ELR (cell line): ENCODE measurements at places on chromosomes 4 and X.

GRCh38 chr4:97627750-97628149 is 515.5 kb downstream of the STPG2 start:
- DNase-seq, result no peak

DNA sequence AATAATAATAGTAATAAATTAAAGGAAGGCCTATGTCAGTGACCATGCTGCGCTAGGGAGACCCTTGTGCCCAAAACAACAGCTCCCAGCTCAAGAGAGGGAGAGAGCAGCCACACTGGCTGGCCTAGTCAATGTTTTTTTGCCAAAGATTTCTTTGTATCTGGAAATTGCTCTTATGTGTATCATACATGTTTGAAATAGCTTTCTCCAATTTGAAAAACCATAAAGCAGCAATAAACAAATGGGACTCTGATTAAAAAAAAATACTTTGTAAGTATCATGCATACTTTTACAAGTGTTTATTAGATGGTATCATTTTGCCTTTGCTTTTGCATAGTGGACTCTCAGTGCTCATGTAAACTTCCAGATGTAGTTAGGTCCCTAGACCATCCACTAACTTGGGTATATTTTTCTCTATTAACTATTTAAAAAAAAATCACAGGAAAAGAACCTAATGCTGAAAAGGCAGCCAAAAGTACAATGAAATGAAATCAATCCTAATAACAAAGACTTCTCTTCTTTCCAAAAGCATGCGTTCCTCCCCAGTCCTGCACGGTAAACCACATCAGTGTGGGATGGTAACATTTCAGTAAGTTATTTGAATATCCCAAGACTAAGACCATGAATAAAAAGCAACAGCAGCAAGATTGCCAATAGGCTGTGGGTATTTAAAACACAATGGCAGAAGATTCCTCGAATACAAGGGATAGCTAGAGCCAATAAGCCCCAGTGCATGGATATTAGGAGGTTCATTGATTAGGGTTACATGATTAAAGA is 117.6 kb downstream of the PALLD start:
- DNase-seq, result no peak

DNA sequence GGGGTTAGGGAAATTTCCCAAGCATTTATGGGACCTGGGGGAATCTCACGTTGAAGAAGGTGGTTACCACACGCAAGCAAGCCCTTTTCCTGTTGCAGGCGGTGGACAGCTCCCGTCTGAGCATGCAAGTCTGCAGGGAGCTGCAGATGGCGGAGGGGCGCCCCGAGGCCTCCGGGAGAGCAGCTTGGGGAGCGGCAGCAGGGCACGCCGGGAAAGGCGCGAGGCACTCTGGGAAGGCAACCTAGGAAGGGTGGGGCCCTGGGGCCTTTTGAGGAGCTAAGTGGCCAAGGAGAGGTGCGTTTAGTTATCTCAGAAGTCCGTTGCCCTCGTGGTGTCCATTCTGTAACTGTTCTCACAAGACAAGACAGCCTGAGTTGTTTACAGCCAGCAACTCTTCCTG is 57.0 kb upstream of the SLC25A4 start:
- DNase-seq, result no peak

- DNase-seq, result peak; percentile 49
Observed at GRCh38 chr4:152943672-152944071, 7.5 kb downstream of the FHDC1 start.

GRCh38 chr4:139266583-139267257 is 13.3 kb downstream of the MGARP start:
- DNase-seq, result peak; percentile 78

DNA sequence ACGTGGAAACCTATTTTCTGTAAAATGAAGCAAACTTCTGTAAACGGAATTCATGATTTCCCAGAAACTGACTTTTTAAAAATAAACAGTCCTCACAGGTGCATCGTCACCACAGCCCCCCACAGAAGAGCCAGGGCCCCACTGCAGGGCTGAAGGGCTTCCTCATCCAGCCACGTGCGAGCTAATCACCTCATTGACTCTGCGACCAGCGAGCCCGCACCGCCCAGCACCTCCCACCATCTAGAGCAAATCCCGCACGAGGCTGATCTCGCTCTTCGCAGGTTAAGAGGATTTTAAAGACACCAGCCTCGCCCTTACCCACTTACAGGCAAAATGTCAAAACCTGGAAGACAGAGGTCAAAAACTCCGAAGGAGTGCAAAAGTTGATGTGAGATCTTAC is 14.8 kb downstream of the PPP2R3B start:
- no peak for DNase-seq

- peak; percentile 7 for DNase-seq
Observed at GRCh38 chr4:34644579-34645115, 1599.7 kb downstream of the ARAP2 start.

GRCh38 chr4:183356173-183356830 is 34.1 kb upstream of the CLDN24 start:
- no peak for DNase-seq

DNA sequence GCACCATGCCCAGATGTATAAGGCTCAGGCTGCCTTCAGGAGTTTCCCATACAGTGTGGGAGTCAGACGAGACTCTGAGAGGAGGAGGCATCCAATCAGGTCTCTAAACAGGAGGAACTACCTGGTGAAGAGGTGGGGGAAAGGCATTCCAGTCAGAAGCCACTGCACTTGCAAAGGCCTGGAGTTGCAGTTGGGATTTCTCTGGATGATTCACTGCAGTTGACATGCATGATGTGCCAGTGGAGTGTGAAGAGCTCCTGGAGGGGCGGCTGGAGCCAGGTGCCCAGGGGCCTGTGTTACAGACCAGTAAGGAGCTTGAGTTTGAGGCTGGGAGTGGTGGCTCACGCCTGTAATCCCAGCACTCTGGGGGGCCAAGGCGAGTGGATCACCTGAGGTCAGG is 339.1 kb downstream of the ARHGAP10 start:
- DNase-seq, result no peak

- no peak for DNase-seq
Observed at GRCh38 chr4:107647591-107647990, 72.4 kb downstream of the PAPSS1 start.

- DNase-seq, result no peak
Observed at GRCh38 chr4:1564535-1565375, 119.4 kb downstream of the FAM53A start.

- peak; percentile 28 for DNase-seq
Observed at GRCh38 chr4:178958725-178959440, 1516.6 kb upstream of the AGA start.

DNA sequence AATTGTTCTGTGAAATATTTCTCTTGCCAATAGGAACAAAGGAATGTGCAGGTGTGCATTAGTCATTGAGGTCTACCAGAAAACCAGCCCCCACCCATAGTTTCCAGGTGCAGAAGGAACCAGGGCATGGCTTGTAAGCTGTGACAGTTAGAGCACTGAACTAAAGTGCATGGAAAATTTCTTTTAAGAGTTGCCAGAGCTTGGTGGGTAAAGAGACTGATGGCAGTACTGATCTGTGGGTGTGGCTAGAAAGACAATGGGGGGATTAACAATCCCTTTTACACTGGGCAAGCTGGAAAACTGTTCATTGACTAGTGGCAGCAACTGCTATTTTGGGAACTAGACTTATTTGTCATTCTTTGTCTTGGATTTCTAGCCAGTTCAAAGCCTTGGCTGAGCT is 326.9 kb downstream of the PCDH19 start:
- DNase-seq, result no peak

- no peak for DNase-seq
Observed at GRCh38 chr4:149306537-149306936, 509.1 kb downstream of the IQCM start.

DNA sequence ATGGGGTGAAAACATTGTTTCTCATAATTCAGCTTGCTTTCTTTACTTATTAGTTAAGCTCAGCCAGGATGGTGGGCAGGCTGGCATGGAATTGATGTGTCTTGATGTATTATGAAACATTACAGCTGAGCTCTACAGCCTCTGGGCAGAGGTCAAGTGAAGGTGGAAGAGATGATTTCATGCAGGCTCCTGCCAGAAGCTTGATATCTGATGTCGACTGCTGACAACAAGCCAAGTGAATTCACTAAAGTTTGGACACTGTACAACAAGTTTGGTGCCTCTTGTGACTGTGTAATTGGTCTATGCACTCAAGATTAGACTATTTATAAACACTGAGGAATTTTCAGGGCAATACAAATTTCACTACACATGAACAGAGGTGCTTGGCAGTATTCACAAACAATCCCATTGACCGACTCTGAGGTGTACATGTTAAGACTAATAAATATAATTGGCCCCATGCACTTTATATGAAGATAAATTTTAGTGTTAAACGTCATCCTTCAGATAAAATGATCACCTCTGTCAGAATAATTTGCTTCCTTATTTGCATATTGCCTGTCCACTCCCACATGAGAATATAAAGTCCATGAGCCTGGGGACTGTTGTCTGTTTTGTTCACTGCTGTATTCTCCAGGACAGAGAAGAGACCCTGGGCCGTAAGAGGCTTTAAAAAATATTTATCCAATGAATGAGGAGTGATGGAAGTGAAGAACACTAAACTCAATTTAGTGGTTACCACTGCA is 612.2 kb downstream of the IQCM start:
- DNase-seq, result no peak

DNA sequence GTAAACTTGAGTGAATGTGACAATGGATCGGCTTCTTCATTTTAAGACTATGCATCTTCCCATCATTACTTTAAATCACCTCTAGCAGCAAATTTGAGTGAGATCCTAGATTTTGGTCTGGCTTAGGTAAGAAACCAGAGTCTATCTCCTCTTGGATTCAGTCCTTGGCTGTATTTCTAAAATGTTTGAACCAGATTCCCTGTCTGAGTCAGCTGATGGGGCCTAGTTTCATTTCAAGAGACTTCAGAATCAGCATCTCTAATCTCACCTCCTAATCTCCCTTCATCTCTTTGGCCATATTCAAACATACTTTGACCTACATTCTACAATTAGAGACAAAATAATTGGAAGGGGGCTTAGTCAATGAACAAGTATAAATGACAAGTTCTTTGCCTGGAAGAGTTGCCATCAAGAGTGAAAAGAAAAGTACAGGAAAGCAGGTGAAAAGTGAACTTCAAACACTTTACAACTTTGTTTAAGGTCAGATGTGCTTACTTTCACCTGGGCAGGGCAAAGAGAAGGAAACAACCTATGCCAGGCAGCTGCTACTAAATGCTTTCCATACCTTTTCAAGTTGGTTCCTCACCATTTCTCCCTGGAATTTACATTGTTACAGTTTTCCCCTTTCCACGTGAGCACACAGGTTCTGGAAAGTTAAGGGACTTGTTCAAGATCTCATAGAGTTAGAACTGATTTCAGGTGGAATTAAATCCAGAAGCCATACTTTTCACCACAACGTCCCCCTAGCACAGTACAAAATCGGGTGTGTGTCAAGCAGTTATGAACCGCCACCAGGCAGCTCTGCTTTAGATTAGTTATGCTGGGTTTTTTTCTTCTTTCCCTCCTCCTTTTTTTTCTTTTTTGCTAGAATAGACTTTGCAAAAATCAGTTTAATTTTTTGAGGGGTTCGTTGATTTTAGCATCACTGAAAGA is 30.7 kb upstream of the PITX2 start:
- no peak for DNase-seq

DNA sequence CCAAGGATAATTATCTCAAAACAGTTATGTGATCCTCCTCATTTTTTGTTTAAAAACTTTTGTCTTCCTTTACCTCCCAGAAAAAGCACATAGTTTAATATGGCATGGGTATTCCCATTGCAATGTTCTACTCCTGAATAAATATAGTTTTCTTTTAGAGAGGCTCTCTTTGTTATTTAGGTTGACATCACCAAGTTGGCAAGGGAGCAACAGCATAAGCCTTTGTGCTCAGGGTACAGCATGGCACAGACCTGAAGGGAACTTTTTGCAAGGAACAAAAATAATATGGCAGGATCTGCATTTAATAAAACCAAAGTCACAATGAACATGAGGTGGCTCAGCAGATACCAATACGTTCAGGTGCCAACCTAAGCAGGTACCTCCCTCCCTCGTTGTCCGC is 47.1 kb upstream of the NPY2R start:
- no peak for DNase-seq

DNA sequence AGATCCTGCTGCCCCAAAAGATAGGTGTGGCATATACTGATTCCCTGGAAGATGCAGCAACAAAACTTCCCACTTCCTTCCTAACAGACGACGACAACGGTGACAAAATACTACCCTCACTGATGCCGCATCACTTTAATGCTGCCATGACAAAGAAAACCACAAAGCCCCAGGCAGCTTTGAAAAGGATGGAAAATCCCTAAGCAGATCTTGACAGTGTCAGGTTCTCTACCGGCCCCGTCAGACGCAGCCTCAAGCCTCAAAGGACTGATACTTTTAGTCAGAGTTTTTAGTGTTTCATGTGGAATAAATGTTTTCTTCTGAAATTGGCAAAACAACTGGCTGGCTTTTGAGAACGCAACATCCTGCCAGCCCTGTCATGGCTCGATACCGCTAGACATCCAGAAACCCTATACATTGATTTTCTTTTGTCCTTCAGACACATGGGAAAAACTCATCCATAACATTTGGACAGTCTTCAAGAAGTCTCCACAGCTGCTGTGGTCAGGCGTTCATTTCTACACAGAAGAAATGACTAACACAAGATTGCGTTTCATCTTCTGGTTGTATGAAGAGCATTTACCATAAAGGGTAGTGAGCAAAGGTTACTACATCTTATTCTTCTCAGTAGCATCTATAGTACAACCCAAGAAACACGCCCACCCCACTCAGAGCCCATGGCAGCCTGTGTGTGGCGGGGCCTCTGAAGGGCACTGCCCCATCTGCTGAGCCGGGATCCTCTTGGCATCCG is 60.1 kb downstream of the GATB start:
- no peak for DNase-seq

DNA sequence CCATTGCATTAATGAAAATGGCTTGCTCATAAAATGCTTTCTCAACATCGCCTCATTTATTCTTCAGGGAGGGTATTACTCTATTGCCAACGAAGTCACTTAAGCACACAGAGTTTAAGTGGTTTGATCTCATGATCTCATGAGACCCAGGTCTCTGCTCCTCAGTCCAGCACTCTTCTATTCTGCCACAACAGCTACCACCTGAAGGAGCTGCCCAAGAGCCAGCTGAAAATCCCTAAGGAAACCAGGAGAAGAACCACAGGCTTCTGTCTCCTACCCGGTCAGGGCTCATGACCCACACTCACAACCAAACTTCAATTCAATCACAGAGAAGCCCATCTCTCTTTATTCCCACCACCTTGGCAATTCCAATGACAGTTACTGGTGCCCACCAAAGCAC is 85.5 kb upstream of the GPM6B start:
- DNase-seq, result no peak

- no peak for DNase-seq
Observed at GRCh38 chr4:67250131-67250896, 295.0 kb downstream of the CENPC start.

DNA sequence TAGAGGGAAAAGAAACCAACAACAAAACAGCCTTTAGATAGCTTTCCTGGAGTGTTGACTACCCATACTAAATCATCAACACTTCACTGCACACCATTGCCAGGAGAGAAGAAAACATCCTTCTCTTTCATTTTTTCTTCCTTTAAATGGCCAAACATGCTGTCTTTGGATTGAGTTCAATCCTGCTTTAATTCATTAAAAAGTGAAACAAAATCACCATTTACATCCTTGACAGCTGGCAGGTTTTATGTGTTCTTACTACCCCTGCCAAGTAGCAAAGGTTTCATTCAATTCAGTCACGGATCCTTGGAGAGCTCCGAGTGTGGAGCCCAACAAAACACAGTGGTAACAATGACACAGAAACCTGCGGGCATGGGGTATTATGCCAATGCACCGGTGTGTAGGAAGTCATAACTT is 568.3 kb downstream of the ANKRD50 start:
- no peak for DNase-seq

GRCh38 chr4:112181358-112182000 is 36.2 kb downstream of the FAM241A start:
- DNase-seq, result no peak
